Inflammatory macrophage (primary cell): ENCODE measurements at places on chromosomes 12 and 14.

DNA sequence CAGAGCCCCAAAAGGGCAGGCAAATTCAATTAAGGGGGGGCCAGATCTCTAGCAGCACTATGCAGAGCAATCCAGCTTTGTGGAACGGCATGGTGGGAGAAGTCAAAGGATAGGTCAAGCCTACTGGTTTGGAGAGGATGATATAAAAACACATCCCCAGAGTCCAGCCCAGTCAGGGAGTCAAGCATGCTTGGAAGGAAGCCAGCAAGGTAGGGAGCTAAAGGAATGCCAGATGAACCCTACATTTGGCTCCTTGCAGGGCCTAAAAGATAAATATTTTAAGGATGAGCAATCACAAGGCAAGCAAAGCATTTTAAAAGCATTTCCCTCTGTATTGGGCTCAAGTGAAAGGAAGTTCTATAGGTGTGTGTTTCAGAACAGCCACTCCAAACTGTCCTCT lies 21.4 kb downstream of the KCTD10 start:
- DNase-seq = no peak

DNA sequence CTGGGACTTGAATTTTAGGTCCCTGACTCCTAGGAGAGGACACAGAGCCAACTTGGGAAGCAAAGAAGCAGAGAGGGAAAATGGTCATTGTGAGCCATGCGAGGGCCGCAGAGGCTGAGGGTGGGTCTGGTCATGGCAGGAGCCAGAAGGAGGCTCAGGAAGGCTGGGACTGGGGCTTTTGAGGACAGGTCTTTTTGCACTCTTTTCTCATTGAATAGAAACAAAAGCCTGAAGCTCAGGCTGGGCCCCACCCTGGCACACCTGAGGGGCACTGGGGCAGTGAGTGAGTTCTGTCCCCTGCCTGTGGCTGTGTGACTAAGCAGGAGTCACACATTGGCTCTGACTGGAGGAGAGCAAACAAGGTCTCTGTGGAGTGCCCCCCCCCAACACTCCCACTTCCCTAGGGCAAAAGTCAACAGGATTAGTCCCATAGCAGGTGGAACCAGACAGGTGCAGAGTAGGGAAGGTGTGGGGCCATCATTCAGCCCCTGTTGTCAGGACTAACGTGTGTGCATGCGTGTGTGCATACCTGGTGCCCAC lies 2.8 kb downstream of the KRT7 start:
- DNase-seq = no peak

DNA sequence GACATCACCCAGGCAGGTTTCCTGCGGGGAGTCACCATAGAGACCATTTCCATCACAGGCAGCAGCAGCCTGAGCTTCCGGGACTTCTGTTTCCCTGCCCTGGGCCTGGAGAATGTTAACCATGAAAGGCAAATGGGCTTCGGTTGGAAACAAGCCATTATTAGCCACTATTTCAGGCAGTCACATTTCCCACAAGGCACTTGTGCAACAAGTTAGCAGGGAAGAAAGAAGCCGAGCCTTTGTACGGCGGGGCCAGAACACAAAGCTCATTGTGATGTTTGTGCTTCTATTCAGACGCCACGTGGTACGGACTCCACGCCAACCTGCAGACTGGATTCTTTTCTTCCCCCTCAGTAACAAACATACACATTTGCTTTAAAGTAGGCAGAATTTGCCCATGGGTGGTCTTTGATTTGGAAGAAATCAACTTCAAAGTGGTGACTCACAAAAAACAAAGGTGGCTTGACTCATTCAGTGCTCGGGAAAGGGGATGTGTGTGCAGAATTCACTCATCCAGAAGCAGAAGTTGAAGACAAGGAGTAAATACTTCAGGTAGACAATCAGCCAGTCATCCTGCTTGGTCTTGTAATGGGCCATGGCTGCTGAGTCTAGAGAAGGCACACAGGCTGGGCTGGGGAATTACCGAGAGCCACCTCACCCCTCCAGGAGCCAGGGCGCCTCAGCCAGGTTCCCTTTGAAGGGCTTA lies 154.2 kb upstream of the PRMT8 start:
- no peak for DNase-seq

GRCh38 chr14:97757491-97757890 lies 960.3 kb downstream of the VRK1 start:
- DNase-seq = no peak

- no peak for DNase-seq
These were observed 94.4 kb downstream of the CHGA start for GRCh38 chr14:93017301-93017797.

- DNase-seq = no peak
These were observed 50.3 kb downstream of the SNAPC1 start for GRCh38 chr14:61812347-61813095.

DNA sequence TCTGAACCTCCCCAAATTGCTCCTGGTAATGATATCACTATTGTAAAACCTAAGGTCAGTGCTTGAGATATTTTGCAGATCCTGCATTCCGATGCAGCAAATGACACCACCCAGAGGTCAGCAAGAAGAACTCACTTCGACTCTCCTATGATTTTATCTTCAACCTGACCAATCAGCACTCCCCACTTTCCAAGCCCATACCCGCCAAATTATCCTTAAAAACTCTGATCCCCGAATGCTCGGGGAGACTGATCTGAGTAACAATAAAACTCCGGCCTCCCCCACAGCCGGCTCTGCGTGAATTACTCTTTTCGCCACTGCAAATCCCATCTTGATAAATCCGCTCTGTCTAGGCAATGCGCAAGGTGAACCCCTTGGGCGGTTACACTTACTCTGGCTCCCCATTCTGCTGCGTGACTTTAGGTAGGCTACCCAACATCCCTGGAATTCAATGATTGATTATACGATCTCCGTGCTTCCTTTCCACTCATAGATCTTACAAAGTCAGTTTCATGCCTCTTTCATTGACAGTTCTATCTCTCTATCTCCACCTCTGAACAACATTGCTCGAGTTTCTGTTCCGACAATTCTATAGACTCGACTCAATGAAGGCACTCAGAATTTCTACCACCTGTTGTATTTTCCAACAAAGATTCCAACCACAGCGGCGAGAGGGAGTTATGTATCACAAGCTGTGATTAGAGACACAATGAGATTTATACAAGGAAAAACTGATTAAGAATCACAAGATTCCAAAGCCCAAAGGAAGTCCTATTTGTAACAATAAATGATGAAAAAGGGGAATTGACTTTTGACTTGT lies 939 bp downstream of the NPC2 start:
- peak; percentile 75 for DNase-seq

GRCh38 chr14:76924371-76925096 lies 98.3 kb downstream of the LRRC74A start:
- DNase-seq = no peak

- no peak for DNase-seq
These were observed 2.8 kb upstream of the KRT75 start for GRCh38 chr12:52436828-52437474.

GRCh38 chr14:64806202-64806861 lies 73.4 kb downstream of the SPTB start:
- DNase-seq = no peak

GRCh38 chr14:77579065-77579464 lies 37.4 kb downstream of the SPTLC2 start:
- DNase-seq = no peak

- no peak for DNase-seq
These were observed 50.8 kb upstream of the POC1B start for GRCh38 chr12:89576572-89577220.

DNA sequence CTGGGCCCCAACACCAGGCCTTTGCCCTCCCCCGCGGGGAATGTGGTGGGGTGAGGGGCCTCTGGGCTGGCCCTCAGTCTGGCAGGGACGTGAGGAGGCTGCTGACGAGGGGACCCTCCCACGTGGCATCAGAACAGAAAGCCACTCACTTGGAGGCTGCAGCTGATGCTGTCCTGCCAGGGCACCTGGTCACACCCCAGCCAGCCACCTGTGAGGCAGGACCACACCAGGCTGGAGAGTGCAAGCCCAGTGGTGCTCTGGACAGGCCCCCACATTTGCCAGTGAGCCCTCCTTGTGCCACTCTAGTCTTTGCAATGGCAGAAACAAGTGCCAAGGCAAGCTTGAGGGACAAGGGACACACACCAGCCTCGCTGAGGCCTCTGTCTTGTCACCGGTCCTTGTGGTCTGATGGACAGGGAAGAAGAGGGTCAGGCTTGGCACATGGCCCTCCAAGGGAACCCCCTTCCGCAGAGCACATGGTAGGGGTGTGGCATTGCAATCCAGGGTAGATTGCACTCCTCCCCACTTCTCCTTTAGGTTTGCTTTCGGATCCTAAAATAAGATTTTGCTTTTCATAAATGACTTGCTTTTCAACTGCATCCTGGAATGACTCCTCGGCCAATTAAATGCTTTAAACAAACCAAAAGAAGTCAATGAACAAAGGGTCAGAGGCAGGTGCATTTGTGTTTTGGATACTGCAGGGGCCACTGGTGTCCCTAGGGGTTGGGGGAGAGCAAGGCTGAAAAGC lies 53.7 kb downstream of the CCDC88C start:
- DNase-seq = peak; percentile 93
